ENCODE measurements at places on chromosomes 1 and 21.

DNA sequence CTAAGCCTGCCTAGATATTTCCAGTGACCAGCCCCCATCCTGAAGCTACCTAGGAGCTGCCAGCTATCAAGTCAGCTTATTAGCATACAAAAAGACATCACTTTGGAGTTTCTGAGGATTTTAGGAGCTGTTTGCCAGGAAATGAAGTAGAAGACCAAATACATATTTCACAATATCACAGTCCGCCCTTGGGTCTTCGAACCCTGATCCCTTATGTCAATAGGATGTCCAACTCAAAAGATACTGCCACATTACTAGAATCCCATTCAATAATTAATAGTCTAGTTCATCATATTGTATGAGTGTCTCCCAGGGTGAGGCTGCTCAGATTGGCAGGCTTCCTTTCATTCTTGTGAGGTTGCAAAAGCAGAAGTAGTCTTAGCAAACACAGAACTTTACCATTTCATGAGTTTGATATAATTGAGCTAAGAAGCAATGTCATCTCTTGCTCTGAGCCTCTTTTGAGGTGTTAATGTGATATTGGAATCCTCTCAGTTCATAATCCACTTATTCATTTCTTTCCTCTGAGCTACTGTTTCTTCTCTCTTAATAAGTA is 13.6 kb downstream of the IPO9 start:
- no peak for DNase-seq

DNA sequence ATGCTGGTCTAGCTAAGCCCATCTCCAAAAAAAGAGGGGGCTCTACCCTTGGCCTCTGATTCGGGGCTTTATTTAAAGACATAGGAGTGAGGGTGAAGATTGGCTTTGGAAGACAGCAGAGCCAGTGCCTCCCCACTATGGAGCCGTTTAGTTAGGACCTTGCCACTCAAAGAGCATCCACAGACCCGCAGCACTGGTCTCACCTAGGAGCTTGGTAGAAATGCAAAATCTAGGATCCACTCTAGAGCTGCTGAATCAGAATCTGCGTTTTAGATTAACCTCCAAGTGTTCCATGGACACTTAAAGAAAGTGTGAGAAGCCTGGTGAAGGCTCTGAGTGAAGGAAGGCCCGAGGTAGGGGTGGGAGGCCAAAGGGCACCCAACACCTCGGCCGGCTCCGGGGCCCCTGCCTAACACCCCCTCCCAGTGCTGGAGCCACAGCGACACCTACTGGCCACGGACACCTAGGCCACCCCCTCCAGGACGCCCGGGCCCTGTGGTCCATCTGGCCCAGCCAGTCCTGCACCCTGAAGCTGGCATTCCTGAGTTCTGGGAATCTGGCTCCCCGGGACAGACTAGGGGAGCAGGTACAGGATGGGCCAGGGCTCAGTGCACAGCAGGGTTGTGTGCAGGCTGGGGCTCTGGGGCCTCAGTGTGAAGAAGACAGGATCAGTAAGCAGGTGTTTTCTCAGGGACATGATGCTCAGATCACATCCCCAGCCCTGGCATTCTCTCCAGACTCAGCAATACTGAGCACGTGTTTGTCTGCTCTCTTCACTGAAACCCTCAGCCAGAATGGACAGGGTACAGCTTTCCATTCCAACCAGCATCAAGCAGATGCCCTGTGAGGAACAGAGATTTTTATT is 79.2 kb downstream of the TMEM53 start:
- peak; percentile 60 for DNase-seq

DNA sequence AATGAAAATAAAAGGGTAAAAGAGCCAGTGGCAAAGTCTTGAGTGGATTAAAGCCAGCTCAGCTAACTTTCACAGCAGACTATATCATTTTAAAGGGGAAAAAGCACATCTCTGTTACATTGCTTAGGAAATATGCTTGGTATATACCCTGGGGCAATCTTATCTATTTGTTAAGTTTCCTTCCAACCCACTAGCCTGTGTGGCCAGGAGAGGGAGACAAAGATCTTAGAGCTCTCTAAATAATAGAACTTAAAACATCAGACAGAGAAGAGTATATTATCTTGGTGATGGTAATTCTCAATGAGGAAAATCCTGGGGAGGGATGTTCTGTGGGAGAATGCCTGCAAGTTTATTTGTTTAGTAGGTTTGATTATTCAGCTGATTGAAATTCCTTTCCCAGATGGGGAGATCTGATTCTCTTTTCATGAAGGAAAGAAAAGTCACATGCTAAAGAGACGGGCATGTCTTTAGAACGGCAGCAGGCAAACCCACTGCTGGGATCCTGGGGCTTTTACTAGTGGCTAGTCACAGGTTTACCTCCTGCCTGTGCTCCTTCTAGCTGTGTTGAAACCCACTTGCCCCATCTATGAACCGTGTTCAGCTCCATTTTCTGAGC is 3.6 kb downstream of the KCNE2 start:
- DNase-seq, result peak; percentile 56

DNA sequence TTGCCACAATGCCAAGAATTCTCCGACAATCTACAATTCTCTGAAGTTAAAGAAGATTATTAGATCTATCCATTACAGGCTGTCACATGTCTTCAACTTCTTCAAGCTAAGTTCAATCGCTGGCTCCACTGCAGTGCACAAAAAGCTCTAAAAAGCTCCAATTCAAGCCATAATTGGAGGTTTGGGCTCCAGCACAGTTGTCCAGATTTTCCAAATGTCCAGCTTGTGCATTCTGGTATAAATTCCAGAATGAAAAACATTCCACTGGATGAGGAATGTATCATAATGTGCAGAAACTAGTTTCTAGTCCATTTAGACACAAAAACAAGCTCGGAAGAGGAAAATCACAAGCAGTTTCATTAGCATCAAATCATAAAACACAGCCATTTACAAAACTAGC is 138.6 kb downstream of the NRIP1 start:
- no peak for DNase-seq

- DNase-seq, result no peak
These were observed 78.8 kb upstream of the ABCD3 start for GRCh38 chr1:94339206-94339927.

GRCh38 chr1:923991-924655 is 400 bp downstream of the SAMD11 start:
- peak; percentile 75 for DNase-seq

DNA sequence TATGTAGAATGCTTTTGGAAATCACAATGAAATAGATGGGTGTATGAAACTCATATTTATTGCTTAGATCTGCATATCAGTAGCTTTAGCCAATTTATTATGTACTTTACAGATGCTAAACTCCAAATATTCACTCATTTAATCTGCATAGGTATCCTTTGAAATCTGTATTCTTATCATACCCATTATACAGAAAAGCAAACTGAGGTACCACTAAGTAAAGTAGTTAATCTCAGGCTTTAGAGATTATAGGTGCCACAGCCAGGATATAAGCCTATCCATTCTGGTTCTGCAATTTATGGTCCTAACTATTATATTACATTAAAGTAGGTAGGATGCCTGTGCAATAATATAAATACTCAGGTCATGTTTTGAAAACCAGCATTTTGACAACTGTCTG is 369.4 kb downstream of the NCAM2 start:
- DNase-seq, result no peak

DNA sequence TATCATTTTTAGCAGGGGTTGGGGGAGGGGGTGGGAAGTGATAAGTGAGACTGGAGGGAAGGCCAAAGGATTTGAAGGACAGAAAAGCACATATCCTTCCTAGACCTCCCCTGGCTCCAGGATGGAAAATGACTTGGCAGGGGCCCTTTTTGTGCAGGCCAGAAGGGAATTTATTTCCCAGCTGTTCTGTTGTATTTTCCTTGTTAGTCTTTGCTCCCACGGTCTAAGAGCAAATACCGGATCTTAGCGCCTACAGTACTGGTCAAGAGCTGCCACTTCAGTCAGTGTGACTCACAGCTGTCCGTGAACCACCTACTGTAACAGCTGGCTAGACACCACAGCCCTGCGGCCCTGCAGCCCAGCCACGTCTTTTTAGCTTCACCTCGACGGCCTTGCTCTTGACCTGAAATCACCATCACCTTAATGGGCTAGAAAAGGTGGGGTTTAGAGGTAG is 51.0 kb upstream of the ERRFI1 start:
- DNase-seq, result peak; percentile 7

All from NCI-H1417 (cell line).